Ammon's horn (tissue), 1 donor: ENCODE measurements at places on chromosomes 5 and 9.

DNA sequence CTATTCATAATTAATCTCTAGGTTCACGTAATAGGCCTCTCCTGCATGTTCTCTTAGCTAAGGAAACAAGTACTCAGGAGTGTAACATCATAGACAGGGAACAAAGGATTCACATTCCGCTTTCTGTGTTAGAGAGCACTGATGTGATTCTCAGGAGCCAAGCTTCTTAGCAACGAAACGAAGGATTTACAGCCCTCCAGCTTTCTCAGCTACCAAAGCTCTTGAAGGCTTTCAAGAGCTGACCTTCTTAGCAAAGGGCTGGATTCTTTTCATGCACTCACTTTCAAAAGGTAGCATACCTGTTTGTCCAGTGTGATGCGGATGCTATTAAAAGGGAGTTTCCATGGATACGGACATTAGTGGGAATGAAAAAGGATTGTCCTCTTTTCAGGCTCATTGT, 107.4 kb downstream of the TUSC1 start:
- DNase-seq, result no peak

DNA sequence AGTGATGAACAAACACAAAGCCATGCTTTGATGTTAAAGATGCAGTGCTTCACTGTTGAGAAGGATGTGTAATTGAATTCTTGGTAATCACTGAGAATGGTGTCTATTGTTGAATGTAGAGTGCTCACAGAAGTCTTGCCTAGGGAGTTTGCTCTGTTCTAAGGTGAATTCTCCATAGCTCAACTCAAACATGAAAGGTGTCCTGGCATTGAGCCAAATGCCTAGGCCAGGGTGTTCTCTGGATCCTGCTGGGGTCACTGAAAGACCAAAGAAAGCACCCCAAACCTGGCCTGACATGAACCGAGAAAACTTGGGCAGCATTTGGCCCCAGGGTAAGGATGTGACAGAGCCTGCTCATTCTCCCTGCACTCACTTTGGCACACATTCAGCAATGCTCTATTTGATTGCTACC, 217.3 kb downstream of the ARL15 start:
- DNase-seq, result no peak

DNA sequence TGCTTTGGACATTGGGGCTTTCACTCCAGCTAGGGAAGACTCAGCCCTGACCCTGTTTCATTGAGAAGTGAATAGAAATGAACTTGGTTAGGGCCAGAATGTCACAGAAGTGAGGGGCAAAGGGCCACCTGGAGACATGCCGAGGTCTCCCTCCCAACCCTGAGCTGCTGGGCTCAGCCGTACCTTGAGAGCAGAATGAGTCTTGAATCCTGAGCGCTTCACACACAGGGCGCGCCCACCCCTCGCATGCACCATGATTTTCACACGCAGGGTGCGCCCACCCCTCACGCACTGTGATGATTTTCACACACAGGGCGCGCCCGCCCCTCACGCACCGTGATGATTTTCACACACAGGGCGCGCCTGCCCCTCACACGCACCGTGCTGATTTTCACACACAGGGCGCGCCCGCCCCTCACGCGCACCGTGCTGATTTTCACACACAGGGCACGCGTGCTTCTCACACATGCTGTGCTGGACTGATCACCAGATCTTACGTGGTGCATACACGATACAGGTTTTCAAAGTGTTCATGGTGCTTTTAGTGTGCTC, 99.0 kb downstream of the EHMT1 start:
- DNase-seq, result no peak

DNA sequence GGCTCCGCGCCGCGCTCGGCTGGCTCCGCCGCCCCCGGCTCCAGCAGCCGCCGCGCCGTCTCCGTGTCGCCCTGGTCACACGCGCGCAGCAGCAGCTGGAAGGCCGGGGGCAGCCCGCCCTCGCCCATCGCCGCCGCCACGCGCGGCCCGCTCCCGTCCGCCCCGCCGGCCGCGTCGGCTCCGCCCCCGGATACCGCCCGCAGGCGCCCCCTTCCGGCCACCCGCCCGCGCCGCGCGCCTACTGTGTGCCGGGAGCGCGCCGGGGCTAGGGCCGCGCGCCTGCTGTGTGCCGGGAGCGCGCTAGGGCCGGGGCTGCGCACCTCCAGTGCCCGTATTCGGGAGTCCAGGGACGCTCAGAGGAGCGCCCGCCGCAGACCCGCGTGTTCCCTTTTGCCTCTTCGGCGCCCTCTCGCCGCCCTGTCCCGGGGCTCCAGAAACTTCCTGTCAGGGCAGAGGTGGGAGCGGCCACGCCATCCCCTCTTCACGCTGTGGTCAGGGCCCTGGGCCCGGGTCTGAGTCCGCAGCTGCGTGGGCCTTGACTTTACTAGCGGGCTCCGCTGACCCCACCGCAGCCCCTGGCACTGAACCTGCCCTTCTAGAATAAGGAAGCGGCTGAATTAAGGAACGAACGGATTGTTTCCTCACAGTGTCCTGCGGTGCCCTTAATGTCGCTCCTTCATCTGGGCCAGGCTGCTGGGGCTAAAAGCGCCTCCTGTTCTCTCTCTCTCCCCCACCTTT, at the start of gene ANKS6:
Gene ANKS6 (minus strand): TSS at position 192 of the 738 bp plus-strand sequence. CDS start 64 bp downstream, at position 128.
- DNase-seq, result peak; percentile 79

- DNase-seq, result no peak
These were observed 53.3 kb upstream of the PRSS3 start for GRCh38 chr9:33742051-33742450.

DNA sequence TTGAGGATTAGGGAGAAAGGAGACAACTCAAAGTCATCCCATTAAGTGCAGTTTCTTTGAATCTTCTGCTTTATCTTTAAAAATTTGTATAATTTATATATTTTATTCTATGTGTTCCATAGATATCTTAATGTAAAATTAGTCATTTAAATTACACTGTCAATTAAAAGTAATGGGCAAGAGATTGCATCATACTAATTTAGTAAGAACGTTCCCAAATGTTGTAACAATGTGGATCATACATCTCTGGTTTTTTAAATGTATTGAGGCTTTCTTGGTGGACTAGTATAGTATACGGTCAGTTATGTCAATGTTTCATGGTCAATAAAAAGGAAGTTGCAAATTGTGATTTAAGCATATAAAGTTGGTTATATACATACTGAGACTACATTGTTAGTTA, 6.2 kb downstream of the TSLP start:
- DNase-seq, result no peak
